Stimulated activated CD4-positive, alpha-beta T cell treated with anti-CD3 and anti-CD28 coated beads, TNF-alpha, amount 100 ng/mL, for 48 hours (primary cell): ENCODE measurements at places on chromosomes 7 and 10.

DNA sequence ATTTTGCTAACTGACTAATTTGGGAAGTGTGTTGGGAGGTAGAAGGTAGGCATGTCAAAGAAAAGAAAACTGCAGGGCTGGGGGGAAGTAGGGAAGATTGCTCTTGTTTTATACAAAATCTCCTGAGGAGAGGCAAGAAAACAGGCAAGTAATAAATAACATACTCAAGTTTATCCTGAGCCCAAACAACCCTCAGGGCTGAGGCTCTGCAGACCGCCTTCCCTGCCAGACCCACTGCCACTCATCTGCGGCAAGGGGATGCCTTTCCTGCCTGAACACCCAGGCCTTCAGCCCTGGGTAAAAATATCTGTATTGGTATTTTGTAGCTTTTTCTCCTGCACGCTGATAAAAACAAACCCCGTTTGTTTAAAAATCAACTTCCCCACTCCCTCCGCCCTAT is 399.8 kb upstream of the NFE2L3 start:
- DNase-seq, result no peak

- no peak for DNase-seq
Observed at GRCh38 chr7:153107826-153108225, 348.3 kb downstream of the ACTR3B start.

DNA sequence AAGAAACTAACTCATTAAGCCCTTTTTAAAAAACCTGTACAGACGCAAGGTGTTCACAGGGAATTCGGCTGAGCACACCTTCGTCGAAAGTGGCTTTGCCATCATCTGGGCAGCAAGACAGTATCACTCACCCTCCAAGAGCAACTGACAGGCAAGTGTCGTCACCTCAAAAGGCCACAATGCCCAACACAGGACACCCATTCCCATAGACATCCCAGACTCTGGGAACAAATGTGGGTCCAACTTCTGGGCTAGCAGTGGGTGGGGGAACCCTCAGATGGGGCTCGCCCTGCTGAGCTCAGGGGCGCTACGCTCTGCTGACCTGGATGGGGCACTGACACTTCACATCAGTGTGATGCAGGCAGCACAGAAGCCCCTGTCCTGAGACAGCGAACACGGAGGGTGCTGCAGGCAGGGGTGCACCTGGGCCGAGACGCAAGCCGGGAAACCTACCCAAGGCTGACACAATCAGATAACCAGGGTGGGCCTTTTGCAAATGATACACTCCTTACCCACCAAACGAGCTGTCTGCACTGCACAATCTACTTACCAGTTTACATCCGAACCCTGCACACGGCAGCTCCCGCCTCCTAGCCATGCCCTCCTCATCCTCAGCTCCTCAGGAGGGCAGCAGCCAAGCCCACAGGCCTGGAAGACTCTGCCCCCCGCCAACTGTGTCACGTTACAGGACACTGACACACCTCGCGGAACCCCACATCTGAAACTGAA is 1.7 kb downstream of the DIP2C start:
- no peak for DNase-seq

DNA sequence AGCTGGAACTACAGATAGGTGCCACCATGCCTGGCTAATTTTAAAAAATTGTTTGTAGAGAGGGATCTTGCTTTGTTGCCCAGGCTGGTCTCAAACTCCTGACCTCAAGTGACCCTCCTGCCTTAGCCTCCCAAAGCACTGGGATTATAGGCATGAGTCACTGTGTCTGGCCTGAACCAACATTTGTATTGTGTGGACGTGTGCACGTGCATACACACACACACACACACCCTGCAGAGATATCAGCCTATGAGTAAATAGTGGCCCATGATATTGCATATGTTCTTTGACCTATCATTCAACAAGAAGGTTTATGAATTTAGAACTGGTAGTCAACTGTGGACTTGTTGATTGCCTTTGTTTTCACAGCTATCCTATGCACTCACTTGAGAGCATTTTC is 161.6 kb downstream of the BAMBI start:
- DNase-seq, result no peak

GRCh38 chr7:148255333-148255732 is 335.2 kb upstream of the C7orf33 start:
- DNase-seq, result no peak

DNA sequence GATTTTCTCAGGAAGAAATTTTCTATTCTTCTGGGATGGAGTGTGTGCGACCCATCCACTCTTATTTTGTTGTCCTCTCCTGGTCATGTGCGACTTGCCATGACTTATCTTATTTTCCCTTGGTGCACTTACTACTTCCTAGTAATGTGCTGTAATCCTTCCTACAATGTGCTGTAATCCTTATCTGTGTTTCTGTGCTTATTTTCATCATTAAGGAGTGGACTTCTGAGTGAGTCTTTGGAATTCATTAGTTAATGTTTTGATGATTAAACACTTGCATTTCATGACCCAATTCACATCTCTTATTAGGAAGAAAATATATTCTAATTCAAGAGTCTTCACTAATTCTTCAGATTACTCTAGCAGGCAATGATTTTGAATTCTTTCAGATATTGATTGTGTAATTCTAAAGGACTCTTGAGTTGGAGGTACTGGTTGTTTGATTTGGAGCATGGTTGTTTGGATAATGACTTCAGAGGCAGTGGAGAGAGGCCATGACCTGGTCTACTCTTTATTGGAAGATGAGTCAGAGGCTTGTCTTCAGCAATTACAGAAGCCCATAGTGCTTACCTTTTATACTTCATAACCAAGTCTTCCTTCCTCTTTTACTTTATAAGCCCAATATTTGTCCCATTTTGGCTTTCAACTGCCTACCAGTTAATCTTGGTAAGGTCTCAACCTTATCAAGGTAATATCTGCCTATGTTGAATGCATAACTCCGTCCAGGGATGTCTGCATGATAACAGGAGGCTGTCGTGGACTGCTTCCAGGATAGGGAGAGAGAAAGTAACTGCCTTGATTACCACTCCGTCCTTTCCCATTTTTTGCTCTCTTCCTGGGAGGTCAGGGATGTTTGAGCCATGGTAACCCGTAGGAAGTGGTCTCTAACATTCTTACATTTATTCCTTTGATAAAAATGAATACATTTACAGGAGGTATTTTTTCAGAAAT is 278.3 kb upstream of the SP8 start:
- no peak for DNase-seq

GRCh38 chr7:42854571-42855118 is 57.2 kb downstream of the C7orf25 start:
- no peak for DNase-seq

GRCh38 chr7:14825912-14826311 is 76.6 kb downstream of the DGKB start:
- DNase-seq, result no peak

DNA sequence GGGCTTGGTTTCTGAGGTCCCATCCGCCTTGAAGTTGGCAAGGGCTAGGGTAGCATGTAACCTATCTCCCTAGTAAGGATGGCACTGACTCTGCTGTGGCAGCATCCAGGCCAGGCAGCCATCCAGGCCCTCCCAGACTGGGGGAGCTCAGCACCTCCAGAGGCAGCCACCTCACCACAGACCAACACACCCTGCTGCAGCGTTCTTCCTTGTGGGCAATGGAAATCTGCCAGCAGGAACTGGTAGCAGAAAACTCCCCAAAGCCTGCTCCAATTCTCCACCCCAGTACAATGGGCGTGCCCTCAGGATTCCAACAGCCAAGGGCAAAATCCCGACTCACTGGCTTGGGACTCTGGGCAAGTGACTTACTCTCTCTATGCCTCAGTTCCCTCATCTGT is 27.5 kb downstream of the DLG5 start:
- DNase-seq, result no peak

DNA sequence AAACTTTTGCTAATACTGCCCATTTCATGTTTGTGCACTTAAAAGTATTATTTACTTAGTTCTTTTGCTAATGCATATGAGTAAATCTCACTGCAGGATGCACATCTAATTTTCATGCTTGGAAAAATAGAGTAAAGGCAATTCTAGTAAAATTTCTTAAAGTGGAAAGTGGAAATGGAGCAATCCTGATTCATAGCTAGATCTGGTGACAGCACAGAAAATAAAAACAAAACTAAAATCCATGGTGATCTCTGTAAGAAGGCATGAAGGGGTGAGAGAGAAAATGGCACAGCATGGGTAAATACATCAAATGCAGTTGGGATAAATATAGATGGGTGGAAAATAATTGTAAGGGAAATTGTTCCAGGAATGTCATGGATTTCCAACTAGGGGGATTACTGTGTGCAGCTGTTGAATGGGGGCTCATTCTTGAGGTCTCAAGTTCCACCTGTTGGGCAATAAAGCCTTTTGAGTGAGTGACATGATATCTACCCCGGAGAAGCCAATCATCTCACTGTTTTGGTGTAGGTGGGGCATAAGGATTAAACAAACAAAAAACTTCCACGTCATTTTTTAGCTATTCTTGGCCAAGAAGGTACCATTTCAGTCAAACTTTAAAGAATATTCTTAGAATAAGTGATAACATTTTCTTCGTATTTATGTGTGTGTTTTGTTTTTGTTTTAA is 1.7 kb upstream of the MCU start:
- no peak for DNase-seq
